Ovary (tissue), 10 donors: ENCODE measurements at places on chromosomes 6 and 20. TPM values are rescaled to one million over a fixed set of nuclear protein-coding genes. Genes with fewer than 3 reads are reported as not detected.

The IPCEF1 gene
- total RNA-seq, result 2.8 TPM

The RCAN2 gene
- 15.3 TPM for total RNA-seq

GRCh38 chr6:139164001-139164400 lies 29.1 kb downstream of the HECA start:
- no peak for DNase-seq
- peaks cover 1% of the 10 kb centered on the region for H3K4me1 ChIP-seq
- no peak overlapping the region for H3K27ac ChIP-seq

GRCh38 chr20:13022401-13023155 lies 13.8 kb downstream of the SPTLC3 start:
- no peaks in the 10 kb centered on the region for H3K4me1 ChIP-seq
- H3K36me3 ChIP-seq, result no peaks in the 10 kb centered on the region
- no peak overlapping the region for H3K27ac ChIP-seq
- no peaks in the 10 kb centered on the region for H3K27me3 ChIP-seq
- no peak for DNase-seq

GRCh38 chr20:45933266-45934045 lies 1.0 kb upstream of the PCIF1 start:
- no peaks in the 10 kb centered on the region for H3K27me3 ChIP-seq
- peak overlapping the region; percentile 67 for H3K4me3 ChIP-seq
- H3K36me3 ChIP-seq, result no peaks in the 10 kb centered on the region
- peak; percentile 75 for DNase-seq
- peaks cover 2% of the 10 kb centered on the region for H3K4me1 ChIP-seq

DNA sequence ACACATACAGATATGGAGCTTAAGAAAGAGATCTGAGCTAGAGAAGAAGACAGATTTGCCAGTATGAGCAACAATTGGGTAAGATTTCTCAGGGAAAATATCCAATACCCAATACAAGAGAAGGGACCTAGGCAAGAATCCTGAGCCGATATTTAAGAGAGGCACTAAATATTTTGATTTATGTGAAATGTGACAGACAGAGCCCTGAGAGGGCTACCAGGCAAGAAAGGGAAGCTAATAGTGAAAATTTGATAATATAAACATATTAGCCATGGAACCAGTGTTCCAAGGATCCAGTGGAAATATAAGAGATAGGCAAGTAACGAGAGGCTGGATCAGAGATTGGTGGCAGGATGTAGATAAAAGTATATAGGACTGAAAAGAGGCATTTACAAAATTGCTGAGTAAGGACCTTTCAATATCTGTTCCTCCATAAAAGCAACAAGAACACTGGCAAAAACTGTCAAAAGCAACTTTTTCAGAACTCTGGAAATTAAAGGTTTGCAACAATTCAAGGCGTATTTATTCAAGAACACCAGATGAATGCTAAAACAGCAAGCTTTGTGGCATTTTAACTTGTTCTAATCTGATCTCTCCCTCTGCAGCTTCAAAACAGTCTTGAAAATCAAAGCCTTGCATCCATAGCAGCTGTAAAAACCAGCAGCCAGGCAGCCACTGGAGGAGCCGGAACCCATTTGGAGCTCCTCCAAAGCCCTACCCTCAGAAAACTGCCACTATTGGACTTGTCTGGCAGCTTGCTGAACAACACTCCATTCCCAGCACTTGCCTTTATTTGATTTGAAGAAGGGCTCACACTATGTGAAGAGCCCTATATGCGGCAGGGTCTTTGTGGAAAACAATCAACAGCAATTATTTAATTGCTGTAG lies 58.8 kb downstream of the REV3L start:
- no peaks in the 10 kb centered on the region for H3K36me3 ChIP-seq
- no peaks in the 10 kb centered on the region for H3K27me3 ChIP-seq
- H3K4me1 ChIP-seq, result peaks cover 9% of the 10 kb centered on the region
- no peak overlapping the region for H3K4me3 ChIP-seq
- H3K27ac ChIP-seq, result no peak overlapping the region

The NKAIN4 gene
- total RNA-seq, result not detected

The RAET1L gene
- total RNA-seq, result not detected

The HLA-DQA2 gene
- 1.5 TPM for total RNA-seq

The RBPJL gene
- total RNA-seq, result not detected

- DNase-seq, result no peak
- H3K4me1 ChIP-seq, result no peaks in the 10 kb centered on the region
- no peak overlapping the region for H3K27ac ChIP-seq
- no peaks in the 10 kb centered on the region for H3K27me3 ChIP-seq
- no peak overlapping the region for H3K4me3 ChIP-seq
Measured at GRCh38 chr6:13287104-13287503, 41.2 kb downstream of the TBC1D7 start.

The PPIL6 gene
- total RNA-seq, result 10.8 TPM

GRCh38 chr20:55760586-55760985 lies 244.7 kb downstream of the CBLN4 start:
- no peaks in the 10 kb centered on the region for H3K4me1 ChIP-seq
- no peaks in the 10 kb centered on the region for H3K27me3 ChIP-seq
- no peak overlapping the region for H3K27ac ChIP-seq
- H3K36me3 ChIP-seq, result no peaks in the 10 kb centered on the region

GRCh38 chr6:3227363-3228045 lies at the start of gene TUBB2B:
TUBB2B (minus strand) TSS chr6:3227653; CDS start chr6:3227543, 110 bp downstream.
- H3K36me3 ChIP-seq, result no peaks in the 10 kb centered on the region
- DNase-seq, result no peak
- peak within 1 kb of the TSS; percentile 19 for H3K4me3 ChIP-seq

DNA sequence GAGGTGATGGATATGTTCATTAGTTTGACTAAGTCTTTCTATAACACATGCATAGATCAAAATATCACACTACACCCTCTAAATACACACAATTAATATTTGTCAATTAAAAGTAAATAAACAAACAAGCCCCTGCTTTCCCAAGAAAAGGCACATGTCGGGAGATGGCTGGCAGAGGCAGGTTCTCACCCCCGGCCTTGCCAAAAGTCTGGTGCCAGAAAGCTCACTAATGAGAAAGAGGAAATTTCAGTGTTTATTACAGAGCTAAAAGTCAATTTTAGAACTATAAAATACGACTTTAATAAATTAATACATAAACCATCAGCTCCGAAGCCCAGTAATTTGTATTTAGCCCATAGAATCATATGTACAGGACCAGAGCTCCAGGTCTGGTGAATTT lies 404.7 kb downstream of the PTPRT start:
- no peaks in the 10 kb centered on the region for H3K27me3 ChIP-seq
- H3K4me3 ChIP-seq, result no peak overlapping the region
- no peak overlapping the region for H3K27ac ChIP-seq
- H3K4me1 ChIP-seq, result no peaks in the 10 kb centered on the region
- no peaks in the 10 kb centered on the region for H3K36me3 ChIP-seq
- no peak for DNase-seq

GRCh38 chr20:59939879-59940128 lies 301 bp downstream of the PPP1R3D start:
- H3K27me3 ChIP-seq, result no peaks in the 10 kb centered on the region
- H3K36me3 ChIP-seq, result no peaks in the 10 kb centered on the region
- H3K4me3 ChIP-seq, result peak overlapping the region; percentile 71
- H3K27ac ChIP-seq, result peak overlapping the region; percentile 46

The OLIG3 gene
- total RNA-seq, result not detected

GRCh38 chr6:158955255-158955654 lies 44.7 kb downstream of the RSPH3 start:
- no peaks in the 10 kb centered on the region for H3K27me3 ChIP-seq
- H3K4me3 ChIP-seq, result no peak overlapping the region
- H3K27ac ChIP-seq, result no peak overlapping the region
- H3K36me3 ChIP-seq, result no peaks in the 10 kb centered on the region
- H3K4me1 ChIP-seq, result peaks cover 3% of the 10 kb centered on the region

GRCh38 chr20:54115172-54115854 lies 44.9 kb upstream of the BCAS1 start:
- no peak overlapping the region for H3K27ac ChIP-seq
- no peaks in the 10 kb centered on the region for H3K27me3 ChIP-seq
- no peaks in the 10 kb centered on the region for H3K4me1 ChIP-seq
- H3K4me3 ChIP-seq, result no peak overlapping the region
- no peak for DNase-seq

DNA sequence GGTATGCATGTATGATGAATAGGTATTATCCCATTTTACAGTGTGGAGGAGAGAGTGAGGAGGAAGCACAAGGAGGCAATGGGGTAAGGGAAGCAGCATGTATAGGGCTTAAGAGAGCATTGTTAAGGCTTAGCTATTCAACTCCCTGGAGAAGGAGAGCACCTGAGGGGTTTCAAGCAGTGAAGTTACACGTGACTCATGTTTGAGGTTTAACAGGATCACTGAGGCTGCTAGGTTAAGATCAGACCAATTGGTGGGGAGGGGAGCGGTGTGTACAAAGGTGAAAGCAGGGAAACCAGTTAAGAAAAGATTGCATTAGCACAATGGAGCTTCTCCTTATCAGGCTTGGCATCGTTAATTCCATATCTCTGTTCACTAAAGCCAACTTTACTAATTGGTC lies 64.4 kb upstream of the NHSL1 start:
- DNase-seq, result no peak
- H3K27me3 ChIP-seq, result no peaks in the 10 kb centered on the region
- H3K36me3 ChIP-seq, result no peaks in the 10 kb centered on the region

- H3K27ac ChIP-seq, result peak overlapping the region; percentile 90
- DNase-seq, result peak; percentile 49
- H3K36me3 ChIP-seq, result no peaks in the 10 kb centered on the region
- no peaks in the 10 kb centered on the region for H3K27me3 ChIP-seq
Measured at GRCh38 chr6:154509421-154510143, 903 bp downstream of the CNKSR3 start.

The POU5F1 gene
- total RNA-seq, result 3.8 TPM

The WFDC12 gene
- total RNA-seq, result not detected

The NHLRC1 gene
- 1.2 TPM for total RNA-seq

DNA sequence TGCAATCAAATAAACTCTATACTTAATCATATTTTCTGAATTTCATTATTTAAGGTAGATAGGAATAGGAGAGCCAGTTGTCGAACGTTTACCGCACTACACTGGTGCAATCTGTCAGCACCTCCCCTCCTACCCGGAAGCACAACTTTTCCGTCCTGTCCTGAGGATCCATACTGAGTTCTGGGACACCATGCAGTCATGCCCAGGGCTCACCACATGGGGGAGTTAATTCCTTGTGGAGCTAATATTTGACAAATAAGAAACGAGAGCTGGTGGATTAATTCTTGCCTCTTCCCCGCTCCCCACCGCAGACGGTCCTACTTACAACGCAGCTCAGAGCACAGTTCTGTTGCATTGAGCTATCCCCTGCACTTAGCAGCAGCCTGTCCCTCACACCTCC lies 107.7 kb upstream of the RALGAPA2 start:
- H3K4me3 ChIP-seq, result no peak overlapping the region
- no peaks in the 10 kb centered on the region for H3K27me3 ChIP-seq
- no peak overlapping the region for H3K27ac ChIP-seq
- DNase-seq, result no peak

The GINS1 gene
- total RNA-seq, result 0.69 TPM
